ENCODE measurements at places on chromosomes 6 and 20.
A peak's percentile ranks its signal among the peaks of the same experiment; 100 is the strongest.

DNA sequence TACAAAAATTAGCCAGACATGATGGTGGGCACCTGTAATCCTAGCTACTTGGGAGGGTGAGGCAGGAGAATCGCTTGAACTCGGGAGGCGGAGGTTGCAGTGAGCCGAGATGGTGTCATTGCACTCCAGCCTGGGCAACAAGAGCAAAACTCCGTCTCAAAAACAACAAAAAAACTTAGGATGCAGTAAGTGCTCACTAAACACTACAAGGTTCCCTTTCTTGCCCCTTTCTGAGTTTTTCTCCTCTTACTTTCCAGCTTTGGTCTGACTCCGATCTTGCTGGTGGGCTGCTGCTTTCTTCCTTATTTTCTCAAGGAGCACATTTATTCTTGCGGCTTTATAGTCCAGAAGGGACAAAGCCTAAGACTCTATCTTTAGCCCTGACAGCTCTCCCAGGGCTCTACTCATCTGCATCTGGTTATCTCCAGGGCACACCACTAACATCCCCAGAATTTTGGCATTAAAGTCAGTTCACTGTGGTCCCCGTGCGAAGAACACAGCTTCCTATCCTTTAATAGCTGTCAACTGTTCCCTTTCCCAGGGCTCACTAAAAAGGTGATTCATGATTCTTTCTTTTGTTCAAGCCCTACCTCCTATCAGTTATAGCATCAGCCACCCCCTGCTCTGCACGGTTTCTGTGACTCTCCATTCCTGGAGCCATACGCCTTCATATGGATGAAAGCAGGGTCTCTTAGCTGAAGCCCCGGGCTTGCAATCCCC is 17.1 kb upstream of the RPN2 start:
- DNase-seq: no peak

DNA sequence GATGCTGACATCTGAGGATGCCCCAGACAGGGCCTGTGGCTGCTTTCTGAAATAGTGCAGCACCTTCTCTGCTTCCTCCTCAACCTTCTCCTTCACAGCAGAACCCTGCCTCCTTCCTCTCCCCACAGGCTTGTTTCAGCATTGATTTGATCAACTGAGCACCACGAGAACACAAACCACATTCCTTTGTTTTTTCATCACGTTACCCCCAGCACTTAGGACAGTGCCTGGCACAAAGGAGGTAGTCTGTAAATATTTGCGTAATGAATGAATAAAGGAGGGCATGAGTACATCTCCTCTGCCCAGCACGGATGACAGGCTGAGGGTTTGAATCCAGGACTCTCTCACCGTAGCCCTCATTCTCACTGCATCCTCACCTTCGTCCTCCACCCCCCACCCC is 21.3 kb upstream of the WFDC2 start:
- no peak for DNase-seq

- DNase-seq: no peak
Observed at GRCh38 chr6:130674604-130675003, 152.6 kb upstream of the SMLR1 start.

GRCh38 chr6:63783096-63783495 is 147.5 kb downstream of the PHF3 start:
- DNase-seq: no peak

DNA sequence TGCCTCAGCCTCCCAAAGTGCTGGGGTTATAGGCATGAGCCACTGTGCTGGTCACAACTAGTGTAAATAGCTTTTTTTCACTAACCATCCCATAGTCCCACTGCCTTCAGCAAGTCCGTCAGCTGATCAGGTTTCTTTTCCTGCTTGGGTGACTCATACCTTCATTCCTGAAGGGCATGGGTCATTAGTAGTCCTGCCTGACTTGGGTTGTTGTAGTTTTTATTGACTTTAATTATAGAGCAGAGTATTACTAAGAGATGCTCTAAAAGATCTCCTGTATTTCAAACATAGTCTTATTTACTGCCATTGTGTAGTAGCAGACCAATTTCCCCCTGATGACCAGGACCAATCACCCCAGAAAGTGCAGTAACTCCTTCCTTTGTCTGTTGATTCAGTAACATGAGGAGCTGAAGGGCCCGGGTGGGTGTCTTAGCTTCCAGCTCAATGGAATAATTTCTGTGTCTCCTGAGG is 25.8 kb downstream of the HLA-C start:
- no peak for DNase-seq

- peak; percentile 55 for DNase-seq
Observed at GRCh38 chr20:35615667-35616464, at the start of gene SPAG4. TSS of gene SPAG4 (plus strand) at chr20:35615829. CDS start at chr20:35616004, 175 bp downstream.

DNA sequence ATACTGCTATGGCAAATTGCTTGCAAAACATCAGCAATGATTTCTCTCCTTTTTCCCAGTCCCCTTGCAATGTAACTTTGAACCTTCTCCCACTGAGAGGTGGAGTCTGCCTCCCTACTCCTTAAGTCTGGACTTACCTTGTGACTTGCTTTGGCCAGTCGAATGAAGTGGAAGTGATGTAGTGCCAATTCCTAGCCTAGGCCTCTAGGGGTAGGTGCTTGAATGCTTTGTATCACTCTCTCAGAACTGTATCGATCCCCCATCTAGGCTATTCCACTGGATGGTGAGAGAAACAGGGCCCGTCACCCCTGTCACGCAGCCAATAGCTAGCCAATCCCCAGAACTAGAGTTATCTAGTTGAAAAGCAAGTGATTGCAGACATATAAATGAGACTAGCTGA is 238.6 kb downstream of the BTBD3 start:
- DNase-seq: no peak

GRCh38 chr20:18090044-18090443 is 32.3 kb upstream of the OVOL2 start:
- no peak for DNase-seq

GRCh38 chr6:44036196-44036595 is 91.1 kb downstream of the MRPL14 start:
- DNase-seq: no peak

- DNase-seq: no peak
Observed at GRCh38 chr20:3927486-3928291, 38.5 kb downstream of the PANK2 start.

DNA sequence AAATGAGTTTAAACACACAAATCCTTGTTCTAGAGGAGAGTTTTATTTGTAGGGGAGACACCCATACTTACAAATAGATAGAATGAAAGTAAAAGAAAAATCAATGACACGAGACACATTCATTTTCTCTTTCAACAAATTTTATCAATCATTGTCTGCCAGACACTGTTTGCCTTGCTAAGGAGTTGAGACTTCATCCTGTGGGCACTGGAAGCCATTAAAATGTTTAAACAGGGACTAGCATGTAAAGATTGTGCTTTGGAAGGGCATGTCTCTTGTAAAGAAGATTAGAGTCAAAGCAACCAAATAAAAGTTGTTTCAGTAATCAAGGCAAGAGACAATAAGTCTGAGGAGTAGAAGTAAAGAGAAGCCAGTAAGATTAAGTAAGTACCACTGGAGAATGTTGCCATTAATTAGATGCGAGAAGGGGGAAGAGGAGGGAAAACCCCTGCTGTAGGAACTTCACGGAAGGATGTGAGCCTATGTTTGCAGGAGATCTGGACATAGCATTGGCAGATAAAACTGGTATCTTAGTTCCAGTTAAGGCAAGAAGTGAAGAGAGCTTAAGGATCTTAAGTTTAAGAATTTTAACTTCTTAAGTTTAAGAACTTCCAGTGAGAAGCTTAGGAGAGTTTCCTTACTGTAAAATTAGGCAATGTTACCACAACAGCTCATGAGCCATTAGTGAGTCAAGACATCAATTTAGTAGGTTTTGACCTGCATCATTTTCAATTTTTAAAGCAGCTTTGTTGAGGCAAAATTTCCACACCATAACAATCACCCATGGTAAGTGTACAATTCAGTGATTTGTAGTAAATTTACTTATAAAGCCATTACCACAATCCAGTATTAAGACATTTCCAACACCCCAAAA is 117.0 kb upstream of the UST start:
- DNase-seq: no peak

- no peak for DNase-seq
Observed at GRCh38 chr6:160733050-160733646, 31.1 kb downstream of the PLG start.

DNA sequence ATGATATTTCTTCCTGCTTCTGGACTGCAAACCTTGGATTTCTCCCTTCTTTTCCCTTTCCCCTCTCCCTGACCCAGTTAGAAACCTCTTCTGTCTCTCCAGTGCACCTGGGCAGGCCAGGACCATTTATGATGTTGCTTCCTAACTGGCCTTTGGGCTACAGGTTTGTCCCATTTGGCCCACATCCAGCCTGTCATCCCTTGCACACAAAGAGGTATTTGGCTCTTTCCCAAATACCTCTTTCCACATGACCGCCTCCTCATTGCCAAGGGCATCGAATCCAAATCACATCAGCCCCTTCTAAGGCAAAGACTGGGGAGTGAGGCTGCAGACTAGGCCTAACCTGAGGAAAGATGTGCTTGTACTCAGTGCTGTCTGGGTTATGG is 13.6 kb downstream of the FGD2 start:
- no peak for DNase-seq

DNA sequence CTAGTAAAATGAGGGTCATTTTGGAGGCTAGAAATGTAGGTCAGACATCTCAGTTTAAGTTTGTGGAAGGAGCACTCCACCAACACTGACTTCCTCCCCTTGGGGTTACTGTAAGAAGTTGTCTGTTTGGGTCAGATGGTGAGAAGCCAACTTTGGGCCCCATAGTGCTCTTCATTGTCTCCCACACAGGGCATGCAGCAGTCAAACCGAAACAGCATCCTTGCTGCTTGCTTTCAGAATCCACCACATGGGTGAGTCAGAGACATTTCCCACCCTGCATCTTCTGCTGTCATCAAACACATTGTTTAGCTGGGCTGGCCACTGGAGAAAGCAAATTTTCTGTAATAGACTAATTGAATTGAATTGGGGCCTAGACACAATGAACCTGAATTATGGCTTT is 16.8 kb downstream of the IL17F start:
- peak; percentile 49 for DNase-seq

DNA sequence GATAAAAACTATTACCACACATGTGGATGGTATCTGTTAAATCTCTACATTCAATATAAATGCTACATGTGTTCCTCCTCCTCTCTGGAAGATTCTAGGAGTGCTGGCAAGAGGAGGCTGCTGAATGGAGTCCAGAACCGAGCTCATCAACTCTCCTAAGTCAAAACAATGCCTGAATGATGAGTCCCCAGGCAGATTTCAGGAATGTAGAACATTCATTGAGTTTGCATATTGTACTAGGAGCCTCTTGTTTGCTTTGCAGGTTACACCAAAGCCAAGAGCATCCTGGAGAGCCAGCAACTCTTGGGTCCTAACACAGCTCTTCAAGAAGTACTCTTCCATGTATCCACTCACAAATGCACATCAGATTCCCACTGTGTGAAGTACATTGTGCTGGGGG is 117.6 kb upstream of the UST start:
- no peak for DNase-seq

DNA sequence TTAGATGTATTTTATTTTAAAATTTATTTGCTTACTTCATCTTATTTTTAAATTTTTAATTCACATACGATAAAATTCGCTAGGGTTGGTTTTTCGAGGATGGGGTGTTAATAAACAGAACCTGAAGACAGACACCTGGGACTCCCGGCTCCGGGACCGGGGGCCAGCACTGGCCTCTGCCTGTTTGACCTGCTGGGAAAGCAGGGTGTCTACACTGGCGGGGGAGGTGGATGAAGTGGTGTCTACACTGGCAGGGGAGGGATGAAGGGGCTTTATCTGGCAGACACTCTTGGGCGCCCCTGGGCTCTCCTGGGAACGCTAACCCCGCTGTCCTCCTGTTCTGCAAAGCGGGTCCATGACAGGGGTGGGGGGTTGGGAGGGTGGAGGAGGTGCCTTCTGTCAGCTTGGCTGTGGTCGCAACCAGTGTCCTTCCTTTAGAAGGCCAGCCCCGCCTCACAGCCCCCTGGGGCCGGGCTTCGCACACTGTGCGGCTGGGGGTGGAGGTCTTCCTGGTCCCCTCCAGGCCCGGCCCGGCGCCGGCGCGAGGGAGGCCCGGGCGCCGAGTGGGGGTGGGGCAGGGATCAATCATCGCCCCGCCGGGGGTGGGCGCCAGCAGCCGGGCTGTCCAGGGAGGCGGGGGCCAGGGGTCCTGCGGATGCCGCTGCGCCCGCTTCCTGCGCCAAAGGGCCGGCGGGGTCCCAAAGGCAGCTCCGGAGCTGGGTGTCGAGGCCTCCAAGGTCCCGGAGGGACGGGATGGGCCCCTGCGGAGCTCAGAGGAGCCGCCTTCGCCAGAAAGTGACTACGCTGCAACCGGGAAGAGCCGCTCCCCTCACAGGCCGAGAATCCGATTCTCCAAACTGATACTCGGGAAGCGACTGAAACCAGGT is 1.8 kb downstream of the GATA5 start:
- no peak for DNase-seq

DNA sequence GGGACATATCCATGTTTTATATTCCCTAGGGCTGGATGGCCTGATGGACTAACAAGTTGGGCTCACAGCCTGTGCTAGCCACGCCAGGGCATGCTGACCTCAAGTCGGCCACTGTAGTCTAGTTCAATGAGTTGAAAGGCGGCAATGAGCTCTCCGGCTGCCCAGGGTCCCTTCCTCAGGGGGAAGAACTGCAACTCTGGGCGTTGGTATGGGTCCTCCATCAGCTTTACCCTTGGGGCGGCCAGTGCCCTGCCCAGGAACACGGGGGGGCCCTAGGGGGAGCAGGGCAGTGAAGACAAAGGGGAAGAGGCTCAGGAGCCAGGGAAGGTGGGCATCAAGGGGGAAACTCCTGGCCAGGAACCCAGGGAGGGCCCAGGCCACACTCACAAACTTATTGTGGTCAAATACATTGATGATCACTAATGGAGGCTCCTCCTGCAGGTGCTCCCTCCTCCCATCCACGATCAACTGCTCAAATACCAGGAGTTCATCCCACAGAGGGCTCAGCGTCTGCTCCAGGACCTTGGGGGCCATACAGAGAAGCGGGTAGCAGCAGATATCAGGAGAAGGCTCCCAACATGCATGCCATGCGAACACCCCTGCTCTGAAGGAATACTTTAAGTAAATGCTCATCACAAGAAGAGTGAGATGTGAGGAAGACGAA is 32.8 kb upstream of the SPAG4 start:
- no peak for DNase-seq

DNA sequence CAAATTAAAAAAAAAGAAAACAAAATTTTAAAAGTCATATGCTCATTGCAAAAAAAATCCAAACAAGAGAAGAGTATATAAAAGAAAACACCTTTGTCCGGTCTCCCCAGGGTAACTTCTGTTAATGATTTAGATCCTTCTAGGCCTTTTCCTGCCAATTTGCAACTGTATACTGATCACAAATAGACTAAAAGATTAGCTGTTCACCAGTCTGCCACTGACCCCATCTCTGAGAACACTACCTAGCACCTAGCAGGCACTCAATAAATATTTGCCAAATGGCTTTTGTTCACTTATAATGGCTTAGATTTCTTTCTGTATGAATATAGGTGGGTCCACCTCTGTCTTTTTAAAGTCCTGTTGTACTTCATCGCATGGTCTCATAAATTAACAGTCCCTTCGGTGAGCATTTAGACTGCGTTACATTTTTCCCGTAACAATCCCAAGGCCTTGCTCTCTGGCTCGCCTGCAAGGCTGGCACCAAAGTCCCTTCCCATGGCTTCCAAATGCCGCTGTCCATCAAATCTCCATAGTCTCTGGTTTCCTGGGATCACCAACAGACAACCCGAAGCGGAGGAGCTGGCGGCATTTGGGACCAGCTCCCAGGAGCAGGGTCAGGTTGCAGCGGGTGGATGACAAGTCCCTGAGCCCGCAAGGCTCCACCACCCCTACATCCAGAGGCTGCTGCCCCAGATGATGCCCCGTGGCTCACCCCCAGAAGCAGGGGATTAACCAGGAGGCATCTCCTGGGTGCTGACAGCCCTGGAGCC is 11.8 kb downstream of the JPH2 start:
- DNase-seq: no peak

Measured in stimulated activated CD8-positive, alpha-beta memory T cell treated with anti-CD3 and anti-CD28 coated beads, Interleukin-7, amount 100 ng/mL, for 48 hours (primary cell).